Thymus (tissue), 14 donors: ENCODE measurements at places on chromosomes 3 and 15.

GRCh38 chr3:107752202-107752990, 229.6 kb downstream of the BBX start:
- DNase-seq = no peak

DNA sequence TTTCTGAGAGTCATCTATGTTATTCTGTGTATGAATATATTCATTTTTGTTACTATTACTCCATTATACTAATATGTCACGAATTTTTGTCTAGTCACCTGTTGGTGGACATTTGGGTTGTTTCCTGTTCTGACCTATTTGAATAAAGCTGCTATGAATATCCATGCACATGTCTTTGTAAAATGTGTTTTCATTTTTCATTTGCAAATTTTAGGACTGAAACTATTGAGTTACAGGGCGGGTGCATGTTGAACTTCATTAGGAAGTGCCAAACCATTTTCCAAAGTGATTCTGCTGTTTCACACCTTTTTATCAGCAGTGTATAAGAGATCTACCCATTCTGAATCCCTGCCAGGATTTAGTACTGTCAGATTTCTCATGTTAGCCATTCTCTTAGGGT, 37.7 kb upstream of the IQCF6 start:
- no peak for DNase-seq

DNA sequence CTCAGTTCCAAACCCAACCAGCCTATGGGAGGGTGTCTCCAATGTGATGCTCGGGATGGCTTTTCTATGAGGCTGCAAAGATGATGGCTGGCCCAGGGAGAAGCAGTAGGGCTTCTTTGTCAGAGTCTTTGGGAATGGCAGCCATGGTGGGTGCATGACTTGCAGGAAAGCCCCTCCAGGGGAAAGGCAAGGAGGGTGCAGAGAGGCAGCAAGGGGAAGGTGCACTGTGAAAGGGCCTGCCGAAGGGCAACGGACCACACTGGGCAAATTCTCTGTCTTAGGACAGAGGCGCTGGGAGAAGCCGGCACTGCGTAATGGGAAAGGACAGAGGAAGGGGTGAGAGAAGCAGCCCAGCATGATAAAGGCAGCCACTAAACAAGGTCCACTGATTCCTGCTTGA, 302.8 kb upstream of the LYSMD4 start:
- DNase-seq = no peak

DNA sequence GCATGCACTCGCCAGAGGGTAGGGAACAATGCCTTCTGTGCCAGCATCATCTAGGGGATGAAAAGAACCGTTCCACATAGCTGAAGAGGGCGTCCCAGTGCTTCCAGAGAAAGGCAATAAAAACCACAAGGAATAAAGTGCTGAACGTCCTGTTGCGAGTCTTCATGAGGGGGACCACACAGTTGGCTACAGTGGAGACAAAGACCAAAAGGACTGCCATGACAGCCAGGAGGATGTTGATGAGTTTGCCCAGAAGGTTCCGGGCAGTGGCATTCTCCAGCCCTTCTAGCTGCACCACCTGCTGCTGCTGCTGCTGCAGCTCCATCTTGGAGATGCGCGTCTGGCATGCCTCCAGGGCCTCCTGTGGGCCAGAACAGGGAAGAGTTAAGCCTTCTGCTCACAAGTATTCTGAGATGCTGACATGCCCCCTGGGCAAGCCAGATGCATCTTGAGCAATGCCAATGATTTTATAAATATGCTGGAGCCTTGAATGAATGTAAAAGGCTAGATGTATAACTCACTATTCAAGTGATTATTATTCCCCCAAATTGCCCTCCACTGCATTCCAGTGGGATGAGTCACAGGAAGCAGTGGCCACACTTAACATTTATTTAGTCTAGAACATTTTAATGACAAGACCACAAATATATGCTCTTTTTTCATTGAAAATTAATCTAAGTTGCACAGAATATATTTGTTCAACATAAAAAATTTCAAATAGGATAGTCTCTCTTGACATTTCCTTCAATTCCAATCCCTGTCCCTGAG, 45.1 kb upstream of the PLXND1 start:
- DNase-seq = no peak

DNA sequence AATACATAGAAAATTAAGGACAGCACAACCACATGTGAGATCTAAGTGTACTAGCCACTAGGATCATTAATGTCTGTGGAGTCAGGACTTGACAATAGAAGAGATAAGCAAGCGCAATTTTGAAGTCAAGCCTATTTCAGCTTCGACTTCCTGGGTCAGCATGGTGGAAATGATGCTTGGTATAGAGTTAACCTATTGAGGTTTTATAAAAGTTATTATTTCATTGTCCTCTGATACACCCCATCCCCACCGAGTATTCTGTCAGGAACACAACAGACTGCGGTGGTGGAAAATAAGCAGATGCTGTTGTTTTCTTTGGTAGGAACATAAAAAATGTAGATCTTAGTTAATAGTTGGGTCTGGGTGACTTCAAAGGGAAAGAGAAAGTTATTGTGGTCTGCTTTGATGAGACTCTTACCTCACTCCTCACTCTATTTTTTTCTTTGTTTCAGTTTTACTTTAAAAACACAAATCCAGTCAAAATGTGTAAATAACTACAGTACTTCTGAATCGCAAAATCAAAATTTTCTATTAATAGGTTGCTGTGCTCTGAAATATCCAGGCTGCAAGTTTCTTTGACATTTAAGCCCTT, 82.1 kb downstream of the IL5RA start:
- no peak for DNase-seq

GRCh38 chr15:36323615-36324014, 255.8 kb upstream of the CDIN1 start:
- no peak for DNase-seq

GRCh38 chr3:25611193-25611592, 53.5 kb downstream of the TOP2B start:
- no peak for DNase-seq

GRCh38 chr3:72629191-72629631, 219.0 kb downstream of the SHQ1 start:
- no peak for DNase-seq

GRCh38 chr15:70016511-70016994, 81.2 kb downstream of the TLE3 start:
- DNase-seq = no peak

DNA sequence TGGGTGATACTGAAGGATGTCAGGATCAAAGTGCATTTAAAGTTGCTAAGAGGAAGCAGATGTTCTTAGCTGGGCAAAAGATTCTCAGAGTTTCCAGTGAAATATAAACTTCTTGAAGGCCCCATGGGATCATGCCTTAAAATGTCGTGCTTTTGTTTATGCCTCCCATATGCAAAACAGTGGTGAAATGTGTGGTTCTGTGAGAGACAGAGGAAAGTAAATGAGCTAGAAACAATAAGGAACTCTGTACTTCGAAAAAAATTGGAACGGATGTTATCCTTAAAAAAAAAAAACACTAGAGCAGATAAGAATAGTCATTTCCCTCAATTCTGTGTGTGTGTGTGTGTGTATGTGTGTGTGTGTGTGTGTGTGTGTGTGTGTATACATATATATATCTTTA, 497.0 kb upstream of the TBL1XR1 start:
- DNase-seq = no peak

GRCh38 chr15:58873267-58873666, 60.2 kb downstream of the SLTM start:
- DNase-seq = no peak

DNA sequence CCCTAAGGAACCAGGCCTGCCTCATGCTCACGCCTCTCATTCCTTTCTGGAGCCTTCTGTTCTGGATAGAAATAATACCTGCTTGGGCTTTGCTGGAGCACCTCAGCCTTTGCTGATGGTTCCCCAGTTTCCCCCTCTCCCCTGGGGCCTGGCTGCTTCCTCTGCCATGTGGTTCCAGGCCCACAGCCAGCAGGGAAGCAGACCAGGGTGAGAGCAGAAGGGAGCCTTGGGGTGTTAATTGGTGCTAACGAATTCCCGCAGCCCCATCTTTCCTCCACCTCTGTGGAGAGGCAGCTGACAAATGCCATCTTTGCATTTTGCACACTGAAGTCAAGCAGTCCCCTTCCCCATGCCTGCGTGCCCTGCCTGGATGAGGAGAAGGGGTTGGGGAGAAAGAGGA, 13.1 kb upstream of the CORO2B start:
- DNase-seq = no peak

DNA sequence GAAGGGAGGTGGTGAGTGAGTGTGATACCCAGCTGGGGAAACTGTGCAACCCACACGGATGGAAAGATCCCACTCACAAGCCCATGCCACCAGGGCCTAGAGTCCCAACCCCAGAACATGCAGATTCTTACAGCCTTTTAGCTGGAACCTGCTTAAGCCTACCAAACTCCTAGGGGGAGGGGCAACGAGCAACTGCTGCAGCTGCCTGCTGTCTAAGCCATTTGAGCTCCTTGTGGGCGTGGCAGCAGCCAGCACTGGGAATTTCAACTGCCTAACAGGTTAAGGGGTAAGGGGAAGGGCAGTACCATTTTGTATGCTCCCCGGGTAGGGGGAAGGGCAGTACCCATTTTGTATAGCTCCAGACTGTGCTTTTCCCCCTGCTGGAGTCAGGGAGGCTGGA, 673.2 kb upstream of the BCHE start:
- no peak for DNase-seq

DNA sequence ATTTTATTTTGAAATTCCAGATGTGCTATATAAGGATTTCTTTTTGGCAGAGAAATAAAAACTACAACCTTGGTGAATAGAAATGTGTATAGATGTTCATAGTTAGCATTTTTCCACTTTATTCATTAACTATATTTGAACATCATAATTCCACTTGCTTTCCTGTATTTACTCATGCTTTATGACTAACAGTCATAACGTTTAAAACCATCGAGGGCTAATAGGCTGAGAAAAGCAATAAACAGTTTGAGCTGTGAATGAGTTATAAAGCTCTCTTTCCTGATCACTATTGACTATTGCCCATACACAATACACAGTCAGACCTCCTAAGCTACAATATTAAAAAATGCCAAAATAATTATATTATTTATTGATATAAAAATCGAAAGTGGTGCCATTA, 502.1 kb upstream of the RASGRP1 start:
- no peak for DNase-seq

- no peak for DNase-seq
Measured at GRCh38 chr3:129058441-129059200, 2.0 kb upstream of the GP9 start.

DNA sequence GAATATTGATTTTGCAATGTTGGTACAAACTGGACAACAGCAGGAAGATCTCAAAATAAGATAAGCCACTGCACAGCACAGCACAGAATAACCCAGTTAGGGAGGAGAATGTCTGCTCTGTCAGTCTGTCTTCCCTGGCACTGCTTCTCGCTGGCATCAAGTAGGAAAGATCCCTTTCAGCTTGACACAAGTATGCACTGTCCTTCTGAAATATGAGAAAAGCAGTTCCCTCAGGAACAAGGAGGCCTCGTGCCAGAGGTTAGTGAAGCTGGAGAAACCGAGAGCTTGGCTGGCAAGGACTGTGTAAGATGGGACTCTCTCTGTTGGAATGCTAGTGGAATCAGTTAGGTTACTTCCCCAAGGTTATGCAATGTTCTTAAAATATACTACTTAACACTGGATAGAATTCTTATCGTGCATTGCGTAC, 59.1 kb downstream of the FMN1 start:
- no peak for DNase-seq
